Fibroblast of skin of scalp (primary cell): ENCODE measurements at places on chromosomes 13 and 19.

DNA sequence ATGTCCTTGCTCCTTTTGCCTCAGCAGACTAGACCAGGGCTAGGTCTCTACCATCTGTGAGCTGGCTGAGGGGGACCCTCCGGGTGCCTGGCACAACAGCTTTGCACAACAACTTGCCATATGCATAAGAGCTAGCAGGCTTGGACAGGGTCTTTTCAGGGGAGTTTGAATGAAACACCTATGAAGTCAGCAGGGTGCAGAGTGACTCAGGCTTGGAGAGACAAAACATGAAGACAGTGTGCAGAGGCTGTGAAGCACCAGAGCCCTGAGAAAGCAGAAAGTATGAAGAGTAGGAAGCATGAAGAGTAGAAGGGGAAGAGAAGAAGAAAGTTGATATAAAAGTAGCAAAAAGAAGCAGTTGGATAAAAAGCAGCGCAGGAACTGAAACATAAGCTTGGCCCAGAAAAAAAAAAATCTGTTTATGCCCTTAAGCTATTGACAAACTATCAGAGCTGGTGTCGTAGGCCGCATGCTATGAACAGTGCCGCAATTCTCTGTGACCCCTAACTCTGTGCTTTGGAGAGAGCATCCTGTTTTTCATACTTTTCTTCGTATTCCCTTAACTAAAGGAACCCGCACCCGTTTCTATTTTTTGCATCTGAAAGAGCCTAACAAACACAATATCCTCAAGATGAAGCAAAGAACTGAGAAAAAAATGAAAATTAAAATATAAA is 52.7 kb upstream of the FAM216B start:
- DNase-seq, result no peak

- no peak for DNase-seq
These were observed 132.9 kb downstream of the SLITRK6 start for GRCh38 chr13:85666356-85666755.

DNA sequence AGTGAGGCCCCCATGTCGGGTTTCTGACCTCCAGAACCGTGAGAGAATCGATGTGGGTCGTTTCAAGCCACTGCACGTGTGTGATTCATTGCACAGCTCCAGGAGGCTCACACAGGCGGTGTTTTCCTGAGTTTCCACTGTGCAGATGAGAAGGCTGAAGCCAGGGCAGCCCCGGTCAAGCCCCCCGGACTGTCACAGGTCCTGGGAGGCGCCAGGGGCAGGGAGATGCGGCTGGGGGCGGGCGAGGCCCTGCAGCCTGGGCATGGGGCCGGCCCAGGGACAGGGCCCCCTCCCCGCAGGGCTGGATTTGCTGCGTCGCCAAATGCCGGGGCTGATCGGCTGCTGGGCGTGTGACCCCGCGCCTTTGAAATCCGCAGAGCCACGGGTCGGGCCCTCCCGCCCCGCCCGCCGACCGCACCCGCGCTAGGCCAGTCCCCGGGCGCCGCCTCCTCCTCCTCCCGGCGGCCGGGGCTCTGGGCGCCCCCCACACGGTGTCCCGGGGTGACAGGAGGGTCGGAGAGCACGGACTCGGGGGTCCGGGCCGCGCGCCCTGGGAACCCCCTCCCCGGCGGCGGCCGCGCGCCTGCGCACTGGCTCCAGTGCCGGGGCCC is 9.9 kb upstream of the MKNK2 start:
- peak; percentile 68 for DNase-seq

DNA sequence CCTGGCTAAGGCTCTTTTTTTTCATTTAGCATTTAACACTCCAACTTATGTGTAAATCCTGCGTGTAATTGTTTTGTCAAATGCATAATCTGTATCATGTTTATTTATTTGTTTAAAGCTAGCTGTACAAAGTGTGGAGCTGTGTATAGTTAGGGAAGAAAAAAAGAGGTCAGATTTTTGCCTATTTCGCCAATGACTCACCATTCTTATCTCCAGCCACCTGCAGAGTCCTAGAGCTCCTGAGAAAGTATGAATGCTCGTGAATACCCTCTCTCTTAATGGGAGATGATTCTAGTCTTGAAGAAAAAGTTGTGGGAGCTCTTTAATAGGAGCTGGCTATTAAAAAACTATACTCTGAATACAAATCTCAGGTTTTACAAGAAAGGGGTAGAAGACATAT is 778.8 kb upstream of the SLITRK5 start:
- DNase-seq, result no peak

DNA sequence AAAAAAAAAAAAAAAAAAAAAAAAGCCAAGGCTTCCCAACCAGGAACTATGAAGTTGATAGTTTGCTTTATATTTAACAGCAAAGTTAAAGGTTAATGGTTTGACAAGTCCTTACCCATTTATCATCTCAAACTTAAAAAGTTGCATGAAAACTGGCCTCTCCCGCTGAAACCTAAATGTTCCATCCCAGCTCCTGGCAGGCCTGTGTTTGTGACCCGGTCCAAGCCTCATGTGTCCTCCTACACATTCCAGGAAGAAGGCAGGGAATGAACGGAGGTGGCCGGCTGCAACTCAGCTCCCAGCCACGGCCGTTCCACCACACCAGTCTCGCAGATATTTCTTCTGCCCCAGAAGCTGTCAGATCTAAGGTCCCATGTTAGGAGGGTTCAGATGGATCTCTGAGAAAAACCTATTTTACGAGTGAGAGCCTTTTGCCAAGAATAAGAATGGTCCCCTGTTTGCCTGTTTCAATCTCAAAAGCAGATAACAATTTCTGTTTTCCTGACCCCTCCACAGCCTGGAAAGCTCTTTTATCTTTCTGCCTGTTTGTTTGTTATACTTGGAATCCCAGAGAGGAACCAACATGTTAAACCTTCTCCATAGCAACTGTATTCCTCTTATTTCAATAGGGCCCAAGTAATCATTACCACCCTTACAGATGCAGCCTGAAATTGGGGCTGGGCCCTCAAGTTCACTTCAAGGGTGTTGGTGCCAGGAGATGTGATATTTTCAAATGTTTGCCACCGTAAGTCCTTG is 56.5 kb downstream of the KCTD12 start:
- no peak for DNase-seq

GRCh38 chr13:44221657-44222056 is 152.0 kb upstream of the SERP2 start:
- no peak for DNase-seq

DNA sequence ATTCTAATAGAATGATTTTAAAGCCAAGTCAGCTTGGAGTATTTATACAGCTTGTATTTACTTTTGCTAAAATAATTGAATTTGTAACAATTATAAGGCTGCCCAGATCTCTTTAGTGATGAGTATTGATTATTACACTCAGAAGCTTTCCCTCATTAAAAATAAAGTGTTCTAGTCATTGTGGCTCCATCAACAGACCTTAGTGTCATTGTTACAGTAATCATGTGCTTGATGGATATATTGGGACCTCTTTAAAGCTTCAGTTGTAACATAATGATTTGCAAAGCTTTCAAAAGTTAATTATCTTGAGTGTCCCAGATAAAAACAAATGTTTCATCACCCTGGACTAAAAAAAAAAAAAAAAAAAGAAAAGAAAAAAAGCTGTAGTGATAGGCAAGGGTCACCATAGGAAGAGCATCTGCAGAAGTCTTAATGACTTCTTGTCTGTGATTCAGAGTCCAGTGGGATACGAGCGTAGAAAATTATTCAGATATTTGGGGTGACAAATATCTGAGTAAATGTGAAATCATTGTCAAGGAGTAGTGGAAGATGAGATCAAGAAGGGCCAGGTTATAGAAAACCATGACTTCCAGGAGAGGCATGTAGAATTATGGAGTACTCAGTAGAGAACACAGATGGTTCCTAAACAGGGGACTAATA is 369.6 kb downstream of the DCT start:
- DNase-seq, result no peak

- DNase-seq, result no peak
These were observed 436.4 kb downstream of the SLITRK5 start for GRCh38 chr13:88107570-88107969.

DNA sequence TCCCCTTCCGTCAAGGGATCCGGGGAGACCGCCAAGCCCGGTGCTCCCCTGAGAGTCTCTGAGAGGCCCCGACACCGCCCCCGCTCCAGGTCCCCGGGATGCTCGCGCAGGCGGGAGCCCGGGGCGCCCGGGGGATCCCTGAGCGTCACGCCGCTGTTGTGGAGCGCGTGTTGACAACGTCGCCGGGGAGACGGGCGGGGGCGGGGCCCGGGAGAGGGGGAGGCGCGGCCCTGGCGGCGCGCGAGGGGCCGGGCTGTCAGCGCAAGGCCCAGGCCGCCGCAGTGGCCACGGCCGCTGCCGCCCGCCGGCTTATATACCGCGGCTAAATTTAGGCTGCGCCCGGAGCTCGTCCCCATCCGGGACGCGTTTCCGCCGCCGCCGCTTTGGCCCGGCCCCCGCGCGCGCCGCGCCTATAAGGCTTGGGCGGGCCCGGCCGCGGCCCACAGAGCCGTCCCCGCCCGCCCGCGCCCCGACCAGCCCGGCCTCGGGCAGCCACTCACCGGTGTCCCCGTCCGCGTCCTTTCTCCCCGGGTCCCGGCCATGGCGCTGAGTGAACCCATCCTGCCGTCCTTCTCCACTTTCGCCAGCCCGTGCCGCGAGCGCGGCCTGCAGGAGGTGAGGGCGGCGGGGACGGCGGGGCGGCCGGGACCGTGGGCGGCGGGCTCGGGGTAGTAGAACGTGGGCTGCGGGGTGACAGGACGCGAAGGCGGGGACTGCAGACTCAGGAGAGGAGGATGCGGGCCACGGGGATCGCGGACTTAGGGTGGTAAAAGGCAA is at the start of gene KLF2:
TSS of gene KLF2 (plus strand) at position 443 of the 777 bp plus-strand sequence. CDS start at position 541, 98 bp downstream.
- peak; percentile 95 for DNase-seq

DNA sequence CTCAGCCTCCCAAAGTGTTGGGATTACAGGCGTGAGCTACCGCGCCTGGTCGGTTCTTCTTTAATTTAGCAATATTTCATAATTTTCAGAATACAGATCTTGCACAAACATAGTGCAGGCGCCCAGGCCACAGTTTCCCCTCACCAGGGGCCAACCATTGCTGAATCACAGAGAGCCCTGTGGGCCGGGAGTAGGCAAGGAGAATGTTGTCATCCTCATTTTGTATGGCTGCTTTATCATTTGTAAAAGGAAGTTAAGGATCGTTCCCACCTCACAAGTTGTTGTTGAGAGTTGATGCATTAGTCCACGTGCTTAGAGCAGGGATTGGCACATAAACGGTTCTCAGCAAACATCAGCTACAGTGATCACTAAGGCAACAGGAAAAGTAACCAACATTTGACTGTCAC is 30.2 kb downstream of the MEIS3 start:
- no peak for DNase-seq

GRCh38 chr13:58313219-58313618 is 681.7 kb downstream of the PCDH17 start:
- DNase-seq, result no peak
